ENCODE measurements at places on chromosomes 3 and 15.

GRCh38 chr3:105649480-105649879 is 219.3 kb downstream of the CBLB start:
- DNase-seq = no peak

DNA sequence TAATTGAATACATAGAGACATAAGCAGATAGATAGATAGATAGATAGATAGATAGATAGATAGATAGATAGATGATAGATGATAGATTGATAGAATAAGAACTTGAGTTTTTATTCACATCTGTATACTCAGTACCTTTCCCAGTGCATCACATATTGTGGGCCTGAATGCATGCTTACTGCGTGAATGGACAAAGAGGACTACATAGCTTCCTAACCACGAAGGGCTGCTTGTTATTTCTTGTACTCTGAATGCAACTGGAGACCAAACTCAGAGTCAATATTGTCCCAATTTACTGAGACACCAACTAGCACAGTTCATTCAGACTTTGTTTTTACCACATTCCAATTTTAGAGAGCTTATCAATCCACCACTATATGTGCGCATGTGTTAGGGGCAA is 422.9 kb upstream of the GRM7 start:
- no peak for DNase-seq

GRCh38 chr15:89122505-89123180 is 34.4 kb downstream of the ABHD2 start:
- no peak for DNase-seq

DNA sequence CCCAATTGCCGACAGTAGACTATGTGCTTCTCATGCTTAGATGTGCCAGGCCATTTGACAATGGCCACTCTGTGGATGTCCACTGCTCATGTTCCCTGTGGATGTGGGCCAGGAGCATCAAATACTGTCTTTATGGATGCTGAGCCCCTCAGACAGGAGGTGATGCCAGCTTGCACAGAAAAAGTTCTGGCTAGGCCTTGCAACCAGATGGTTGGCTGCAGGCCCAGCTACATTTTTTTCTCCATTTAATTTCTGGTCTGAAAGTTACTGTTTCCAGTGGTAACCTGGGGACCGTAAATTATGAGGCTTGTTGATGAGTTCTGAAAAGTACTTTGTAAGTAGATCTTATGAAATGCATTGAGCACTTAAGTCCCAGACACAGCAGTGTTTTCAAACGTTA is 228.5 kb downstream of the CHL1 start:
- no peak for DNase-seq

DNA sequence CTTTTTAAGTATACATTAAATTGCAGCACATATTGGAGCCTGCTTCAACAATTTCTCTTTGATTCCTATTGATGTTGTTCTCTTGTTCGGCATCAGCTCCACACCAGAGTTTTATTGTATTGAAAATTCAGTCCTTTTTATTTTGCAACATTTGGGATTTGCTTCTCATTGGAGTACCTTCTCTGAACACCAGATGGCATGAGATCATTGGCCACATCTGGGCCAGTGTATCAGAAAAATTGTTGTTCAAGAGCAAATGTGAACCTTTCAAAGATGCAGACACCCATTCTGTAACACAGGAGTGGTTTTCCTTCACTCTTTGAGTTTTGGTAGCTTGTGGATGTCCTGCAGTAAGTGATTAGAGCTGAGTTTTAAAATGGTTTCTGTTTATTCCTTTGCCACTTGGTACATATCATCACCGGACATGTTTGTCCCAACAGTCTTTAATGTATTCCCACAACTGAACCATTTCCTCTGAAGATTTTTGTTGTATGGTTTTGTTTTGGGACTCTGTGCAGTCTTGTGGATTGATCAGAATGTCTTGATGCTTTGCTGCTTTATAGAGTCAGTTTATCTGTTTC is 96.1 kb downstream of the MCTP2 start:
- DNase-seq = no peak

GRCh38 chr3:175726228-175726627 is 867.1 kb downstream of the NAALADL2 start:
- DNase-seq = no peak

DNA sequence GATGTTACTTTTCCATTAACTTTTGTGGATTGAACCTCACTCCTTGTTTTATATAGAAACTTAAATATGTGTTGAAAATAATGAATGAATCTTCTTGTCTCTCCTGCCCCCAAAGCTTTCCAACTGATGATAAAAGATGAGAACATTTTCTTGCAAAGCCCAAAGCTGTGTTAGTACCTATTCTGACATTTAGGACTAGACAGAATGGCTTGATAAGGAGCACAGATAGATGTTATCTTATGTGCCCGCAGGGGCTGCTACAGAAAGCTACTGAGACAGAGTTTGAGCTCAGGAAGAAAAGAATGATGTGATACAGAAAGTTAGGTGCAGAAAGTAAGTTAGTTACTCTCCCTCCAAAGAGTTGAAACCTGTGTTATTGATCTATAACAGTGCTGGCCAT is 109.4 kb upstream of the ATP11B start:
- DNase-seq = no peak

DNA sequence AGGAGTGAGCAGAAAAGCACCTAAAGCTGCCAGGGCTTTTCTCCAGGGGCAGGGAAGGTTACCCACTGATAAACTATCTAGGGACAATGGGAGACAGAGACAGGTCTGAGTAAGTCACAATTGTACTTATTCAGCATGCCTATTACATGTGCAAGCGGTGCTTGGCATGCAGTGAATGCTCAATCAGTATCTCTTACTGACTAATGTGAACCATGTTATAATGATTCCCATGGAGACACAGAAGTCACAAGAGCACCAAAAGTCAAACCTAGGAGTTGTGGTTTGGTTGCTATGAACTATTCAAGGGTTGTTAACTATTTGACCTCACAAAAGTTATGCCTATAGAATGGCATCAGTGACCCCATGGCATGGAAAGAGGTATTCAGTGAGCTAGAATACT is 50.0 kb upstream of the RASGRP1 start:
- DNase-seq = no peak

GRCh38 chr3:4492208-4493013 is 737 bp upstream of the ITPR1 start:
- DNase-seq = no peak

DNA sequence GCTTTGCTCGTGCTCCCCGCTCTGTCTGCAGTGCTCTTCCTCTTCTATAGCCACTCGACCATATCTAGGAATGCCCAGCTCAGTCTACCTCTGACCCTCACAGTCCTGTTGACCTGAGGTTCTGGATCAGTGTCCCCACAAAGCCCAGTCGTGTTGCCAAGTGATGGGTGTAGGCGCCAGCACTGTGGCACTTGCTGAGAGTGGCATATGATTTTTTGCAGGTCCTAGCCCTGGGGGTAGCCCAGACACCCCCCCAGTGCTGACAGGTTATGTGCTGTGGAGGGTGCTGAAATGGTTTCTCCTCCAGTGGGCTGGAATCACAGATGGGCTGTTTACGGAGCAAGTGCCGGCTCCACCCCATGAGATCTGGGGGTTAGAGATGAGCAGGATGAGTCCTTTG is 32.5 kb downstream of the ACAD9 start:
- DNase-seq = no peak

DNA sequence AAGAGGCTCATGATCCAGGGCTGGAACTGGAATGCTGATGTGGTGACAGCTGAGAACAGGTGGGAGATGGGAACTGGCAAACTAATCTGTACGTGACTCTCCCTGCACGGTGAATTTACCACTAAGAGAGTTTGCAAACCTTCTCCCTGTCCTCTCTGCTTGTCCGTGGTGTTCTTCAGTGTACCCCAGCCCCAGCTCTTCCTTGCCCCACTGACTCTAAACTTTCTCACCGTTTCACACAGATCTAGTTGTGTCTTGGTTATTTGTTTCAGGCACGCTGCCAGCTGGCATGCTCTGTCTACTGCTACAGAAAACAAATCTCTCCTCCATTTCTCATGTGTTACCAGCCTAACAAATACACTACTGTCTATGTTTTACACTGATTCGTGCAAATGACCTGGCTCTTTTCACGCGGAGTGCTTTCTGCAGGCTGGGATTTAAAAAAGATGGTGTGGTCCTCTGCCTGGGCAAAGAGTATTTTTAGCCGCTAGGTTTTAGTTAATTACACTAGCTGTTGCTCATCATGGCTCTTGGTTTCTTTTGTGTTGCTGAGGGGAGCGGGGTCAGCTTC is 192.7 kb upstream of the LRIG1 start:
- no peak for DNase-seq

DNA sequence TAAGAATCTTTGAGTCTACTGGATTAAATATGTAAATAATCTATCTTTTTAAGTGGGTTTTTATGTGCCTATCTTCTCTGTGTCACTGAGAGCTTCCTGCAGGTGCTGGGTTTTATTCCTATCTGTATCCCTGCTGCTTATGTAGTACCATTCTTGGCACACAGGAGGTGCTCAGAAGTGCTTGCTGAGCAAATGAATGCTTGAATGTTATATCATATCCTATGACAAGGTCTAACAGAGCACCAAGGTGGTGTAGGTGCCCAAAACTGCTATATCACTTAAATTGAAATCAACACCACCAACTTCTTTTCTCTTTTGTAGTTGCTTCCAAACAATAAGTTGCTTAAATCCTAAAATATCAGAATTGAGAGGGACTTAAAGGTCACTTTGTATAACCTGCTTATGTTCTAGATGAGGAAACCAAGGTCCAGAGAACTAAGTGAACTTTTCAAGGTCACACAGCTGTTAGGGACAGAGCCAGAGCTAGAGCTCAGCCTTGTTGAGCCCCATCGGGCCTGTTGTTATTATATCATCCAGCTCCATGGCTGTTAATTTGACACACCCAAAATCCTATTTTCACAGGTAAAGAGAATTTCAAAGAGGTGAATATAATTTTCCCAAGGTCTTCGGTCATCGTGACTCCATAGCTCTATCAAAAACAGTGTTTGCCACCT is 46.0 kb downstream of the CCNL1 start:
- no peak for DNase-seq

DNA sequence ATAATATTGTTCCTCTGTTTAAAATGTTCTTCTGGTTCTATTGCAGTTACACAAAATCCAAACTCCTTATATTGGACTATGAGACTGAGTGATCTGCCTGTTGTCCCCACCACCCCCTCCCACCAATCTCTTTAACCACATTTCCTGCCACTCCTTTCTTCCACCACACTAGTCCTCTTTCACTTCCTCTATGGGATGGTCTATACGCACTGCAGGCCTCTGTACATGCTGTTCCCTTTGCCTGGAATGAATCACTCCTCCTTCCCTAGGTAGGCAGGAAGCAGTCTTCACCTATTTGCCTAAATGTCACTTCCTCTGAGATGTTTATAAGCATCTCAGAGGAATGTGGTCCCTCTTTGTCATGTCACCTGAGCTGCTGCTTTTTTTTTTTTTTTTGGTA is 4.0 kb downstream of the MAP2K1 start:
- no peak for DNase-seq

- DNase-seq = no peak
Observed at GRCh38 chr15:81286621-81287121, 37.3 kb downstream of the STARD5 start.

DNA sequence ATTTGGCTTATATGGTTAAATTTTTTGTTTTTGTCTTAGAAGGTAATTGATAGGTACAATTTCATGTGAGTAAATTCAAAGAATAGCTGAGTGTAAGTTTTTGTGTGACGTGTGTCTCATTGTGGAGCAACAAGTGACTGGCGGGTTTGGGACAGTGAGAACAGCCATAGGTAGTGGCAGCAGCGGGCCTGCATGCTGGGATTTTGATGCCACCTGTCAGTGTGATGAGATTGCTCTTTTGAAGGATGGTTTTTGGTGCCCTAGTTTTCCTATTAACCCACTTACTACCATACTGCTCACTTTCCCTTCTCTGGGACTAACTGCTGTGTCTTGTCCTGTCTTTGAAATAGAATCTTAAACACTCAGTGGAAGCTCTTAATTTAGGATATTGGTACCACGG is 522.6 kb downstream of the NAALADL2 start:
- no peak for DNase-seq

GRCh38 chr15:44500555-44500954 is 36.4 kb upstream of the EIF3J start:
- no peak for DNase-seq

GRCh38 chr3:124364317-124365020 is 365.8 kb upstream of the UMPS start:
- DNase-seq = no peak

DNA sequence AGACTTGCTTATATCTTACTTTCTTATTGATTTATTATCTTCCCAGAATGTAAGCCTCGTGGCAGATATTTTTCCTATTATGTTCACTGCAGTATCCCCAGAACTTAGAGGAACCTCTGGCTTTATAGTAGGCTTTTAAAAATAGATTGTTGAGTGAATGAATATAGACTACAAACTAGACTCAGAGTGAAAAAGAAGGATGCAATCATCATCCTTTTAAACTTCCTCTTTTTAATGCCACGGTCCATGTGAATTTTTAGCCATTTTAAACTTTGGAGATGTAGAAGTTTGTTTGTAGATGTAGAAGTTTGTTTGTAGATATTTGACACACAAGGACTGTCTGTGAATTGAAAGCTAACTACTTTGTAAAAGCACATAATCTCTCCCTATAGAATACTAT is 7.2 kb upstream of the P2RY12 start:
- no peak for DNase-seq

DNA sequence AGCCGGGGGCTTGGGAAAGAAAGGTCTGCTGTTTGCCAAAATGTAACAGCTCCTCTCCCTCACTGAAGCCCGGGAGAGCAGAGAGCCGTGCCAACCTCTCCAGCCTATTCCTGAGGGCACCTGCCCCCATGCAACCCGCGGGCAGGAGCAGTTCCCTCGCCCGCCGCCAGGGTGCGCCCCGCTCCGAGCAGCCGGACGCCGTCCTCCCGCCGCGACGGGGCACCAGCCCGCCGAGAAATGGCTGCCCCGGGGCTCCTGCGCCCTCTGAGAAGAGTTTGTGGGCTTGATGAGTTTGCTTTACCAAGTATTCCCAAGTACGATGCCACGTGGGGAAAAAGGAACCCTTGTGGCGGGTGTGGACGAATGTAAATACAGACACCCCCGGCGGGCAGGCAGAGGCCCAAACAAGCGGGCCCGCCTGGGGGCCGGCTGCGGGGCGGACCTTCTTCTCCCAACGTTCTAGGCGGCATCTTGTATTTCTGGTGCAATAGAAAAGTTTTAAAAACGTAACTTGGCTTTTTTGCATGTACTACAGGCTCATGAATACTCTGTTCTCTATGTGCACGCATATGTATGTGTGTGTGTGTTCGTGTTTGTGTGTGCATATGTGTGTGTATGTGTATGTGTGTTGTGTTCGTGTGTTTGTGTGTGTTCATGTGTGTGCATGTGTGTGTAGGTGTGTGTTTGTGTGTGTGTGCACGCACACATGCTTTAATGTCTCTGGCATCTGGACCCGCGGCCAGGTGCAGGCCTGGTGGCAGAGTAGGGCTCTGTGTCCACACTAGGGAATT is 162.9 kb downstream of the CHSY1 start:
- peak; percentile 47 for DNase-seq

DNA sequence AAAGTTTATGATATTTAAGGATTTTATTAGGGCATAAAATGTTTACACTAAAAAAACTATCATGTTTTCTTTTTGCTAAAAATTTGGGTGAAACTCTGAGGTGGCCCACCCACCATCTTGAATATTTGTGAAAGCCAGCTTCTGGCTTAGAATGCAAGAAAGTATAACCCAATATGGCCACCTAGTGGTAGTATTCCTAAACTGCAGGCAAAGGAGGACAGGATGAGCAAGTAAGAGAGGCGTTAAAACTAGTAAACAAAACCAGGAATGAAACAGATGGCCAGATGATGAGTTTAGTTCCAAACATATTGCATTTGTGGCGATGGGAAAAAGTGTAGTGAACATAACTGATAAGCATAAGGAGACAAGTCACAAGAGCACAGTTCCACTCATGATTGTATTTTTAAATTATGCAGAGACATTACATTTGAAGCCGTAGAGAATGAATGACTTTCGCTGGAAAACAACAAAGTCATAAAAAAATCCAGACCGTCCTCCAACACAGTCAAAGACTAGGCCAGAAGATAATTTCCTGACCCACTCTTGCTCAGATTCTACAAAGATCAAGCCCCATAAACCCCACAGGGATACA is 103.3 kb upstream of the PRTG start:
- DNase-seq = peak; percentile 60

Data from iPS DF 6.9 (cell line).